ENCODE measurements at places on chromosomes 16 and 17. TPM values are rescaled to one million over a fixed set of nuclear protein-coding genes. Genes with fewer than 3 reads are reported as not detected.

The TNFRSF13B gene
- total RNA-seq, result not detected

The CTCF gene
- total RNA-seq, result 36.3 TPM

The ZNF75A gene
- total RNA-seq, result 23.5 TPM

The NPIPB2 gene
- total RNA-seq, result 1.0 TPM

The TP53TG3F gene
- total RNA-seq, result not detected

The TBC1D3H gene
- total RNA-seq, result not detected

The TBC1D3E gene
- total RNA-seq, result not detected

The MYL11 gene
- total RNA-seq, result not detected

The MYCBPAP gene
- total RNA-seq, result 0.42 TPM
